Activated CD8-positive, alpha-beta memory T cell treated with anti-CD3 and anti-CD28 coated beads for 48 hours (primary cell): ENCODE measurements at places on chromosomes 13 and 19.

DNA sequence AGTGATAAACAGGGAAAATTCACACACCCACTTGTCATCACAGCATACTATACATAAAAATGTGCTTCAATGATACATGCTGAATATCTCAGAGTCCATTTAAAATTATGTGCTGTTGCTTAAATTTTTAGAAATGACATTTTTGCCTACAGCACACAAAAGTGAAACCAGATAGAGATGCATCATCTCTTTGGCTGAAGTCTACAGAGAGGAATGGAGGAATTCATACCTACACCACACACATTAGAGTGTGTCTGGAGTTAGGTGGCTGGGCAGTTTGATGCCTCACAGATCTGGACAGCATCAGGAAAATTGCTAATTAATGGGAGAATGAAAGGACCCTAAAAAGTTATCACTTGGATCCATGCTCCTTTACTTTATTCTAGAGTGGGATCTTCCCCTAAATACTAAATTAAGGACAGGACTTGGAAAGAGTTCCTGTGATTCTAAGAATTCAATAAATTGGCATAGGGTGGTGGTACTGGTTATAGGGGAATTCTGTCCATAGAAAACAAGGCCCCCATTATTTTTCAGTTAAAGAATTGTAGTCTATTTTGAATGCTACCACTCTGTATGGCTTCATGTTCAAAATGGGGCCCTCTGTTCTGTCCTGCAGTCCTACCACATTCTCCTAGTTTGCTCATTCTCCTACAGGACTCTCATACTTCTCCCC lies 41.3 kb downstream of the RCBTB2 start:
- DNase-seq, result no peak

- DNase-seq, result peak; percentile 16
Measured at GRCh38 chr13:113297370-113298042, 467 bp downstream of the LAMP1 start.

- no peak for DNase-seq
Measured at GRCh38 chr19:39602224-39602623, at the start of gene LGALS13. Gene LGALS13 (plus strand): TSS chr19:39602524. CDS start chr19:39602569, 45 bp downstream.

GRCh38 chr13:51244637-51245405 lies 22.6 kb downstream of the FAM124A start:
- no peak for DNase-seq

DNA sequence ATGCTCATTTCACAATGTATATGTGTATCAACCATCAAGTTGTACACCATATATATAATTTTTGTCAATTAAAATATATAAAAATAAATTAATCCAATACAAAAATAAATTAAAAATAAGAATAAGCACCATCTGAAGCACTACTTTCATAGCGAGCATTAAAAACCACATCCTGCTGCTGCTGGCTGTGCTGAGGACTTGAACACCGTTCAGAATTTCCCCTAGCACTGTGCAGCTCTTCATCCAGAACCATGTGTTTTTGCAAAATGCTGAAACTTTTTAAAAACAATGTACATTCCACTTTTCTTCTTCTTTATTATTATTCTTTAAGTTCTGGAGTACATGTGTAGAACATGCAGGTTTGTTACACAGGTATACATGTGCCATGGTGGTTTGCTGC lies 40.0 kb upstream of the FOXO1 start:
- no peak for DNase-seq

DNA sequence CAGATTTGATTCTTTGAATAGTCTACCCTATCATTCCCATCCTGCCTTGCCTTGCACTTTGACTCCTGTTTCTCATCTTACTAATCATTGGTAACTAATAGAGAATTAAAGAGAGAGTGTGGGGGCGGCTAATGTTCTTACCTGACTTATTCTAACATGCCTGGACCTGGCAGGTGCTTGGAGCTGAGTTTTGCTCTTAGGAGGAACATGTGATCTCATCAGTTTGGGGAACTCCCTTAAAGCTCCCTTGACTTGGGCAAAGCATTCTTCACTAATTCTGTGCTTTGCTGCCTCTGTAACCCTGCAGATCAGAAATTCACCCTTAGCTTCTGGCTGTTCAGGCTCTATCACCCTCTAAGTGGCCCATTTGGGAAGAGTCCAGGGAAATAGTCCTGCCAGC lies 861.1 kb downstream of the GPC5 start:
- DNase-seq, result no peak

DNA sequence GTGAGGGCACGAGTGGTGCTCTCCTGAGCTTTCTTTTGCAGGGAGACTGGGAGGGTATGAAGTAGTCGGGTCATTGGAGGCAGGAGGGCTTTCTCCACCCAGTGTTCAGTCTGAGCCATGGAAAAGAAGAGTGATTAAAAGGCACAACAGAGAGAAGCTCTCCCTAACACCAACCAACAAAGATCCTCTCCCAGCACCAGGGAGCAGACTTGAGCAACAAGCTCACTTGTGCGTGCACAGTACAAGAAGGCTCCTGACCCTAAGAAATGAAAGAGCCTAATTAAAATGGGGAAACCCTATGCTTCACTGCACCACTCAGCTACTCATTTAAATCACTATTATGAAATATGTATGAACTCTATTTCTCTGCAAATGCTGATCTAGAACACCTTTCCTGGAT lies 276.3 kb upstream of the SOX21 start:
- DNase-seq, result no peak

DNA sequence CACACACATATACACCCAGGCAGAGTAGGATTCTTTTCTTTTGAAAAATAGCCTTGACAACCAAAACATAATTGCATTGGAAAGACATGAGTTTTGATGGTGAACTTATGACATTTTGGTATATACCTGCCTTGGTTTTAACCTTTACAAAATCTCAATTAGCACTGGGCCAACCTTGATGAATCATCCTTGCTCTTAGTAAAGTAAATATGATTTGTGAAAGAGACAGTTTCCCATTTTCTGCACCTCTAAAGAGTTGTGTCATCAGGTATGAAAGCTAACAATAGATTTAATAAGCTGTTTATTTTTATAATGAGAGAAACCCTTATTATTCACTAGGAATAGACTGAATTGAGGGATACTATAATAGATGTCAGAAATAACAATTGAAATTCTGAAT lies 15.7 kb upstream of the ENOX1 start:
- no peak for DNase-seq

DNA sequence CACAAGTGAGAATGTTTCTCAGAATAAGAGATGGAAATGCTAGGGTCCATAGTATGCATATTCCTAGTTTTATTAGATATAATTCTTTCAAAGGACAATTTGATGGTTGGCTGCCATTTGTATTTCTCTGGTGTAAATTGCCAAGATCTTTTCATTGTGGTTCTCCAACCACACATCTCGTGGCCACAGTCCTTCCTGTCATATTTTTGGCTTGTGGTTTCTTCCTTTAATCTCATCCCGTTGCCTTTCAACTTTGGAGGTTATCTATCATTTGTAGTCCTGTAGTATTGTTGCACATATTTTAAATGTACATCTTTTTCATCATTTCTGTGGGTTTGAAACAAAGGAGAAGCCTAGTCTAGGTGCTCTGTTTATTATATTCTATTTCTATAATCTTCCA lies 61.2 kb downstream of the WASF3 start:
- no peak for DNase-seq
